ENCODE measurements at places on chromosomes 4 and X.

DNA sequence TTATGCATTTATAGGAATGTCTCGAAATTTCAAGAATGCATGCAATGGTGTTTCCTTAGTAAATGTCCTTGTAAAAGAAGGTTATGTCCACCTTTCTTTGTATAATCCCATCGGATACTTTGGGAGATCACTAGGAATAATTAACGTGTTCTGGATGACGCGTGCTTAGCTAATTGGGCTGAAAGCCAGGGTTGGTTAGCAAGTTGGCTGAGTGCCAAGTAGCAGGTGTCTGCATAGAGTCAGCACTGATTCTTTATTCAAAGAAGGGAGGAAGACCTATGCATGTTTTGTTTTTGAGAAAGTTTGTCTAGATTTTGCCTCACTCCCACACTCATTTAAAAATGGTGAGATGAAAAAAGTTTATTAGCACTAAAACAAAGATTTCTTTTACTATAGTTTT is 144.6 kb downstream of the SOX3 start:
- no peak overlapping the region for H3K27ac ChIP-seq
- no peaks in the 10 kb centered on the region for H3K36me3 ChIP-seq
- H3K4me1 ChIP-seq, result no peaks in the 10 kb centered on the region
- no peaks in the 10 kb centered on the region for H3K27me3 ChIP-seq
- no peak for DNase-seq

DNA sequence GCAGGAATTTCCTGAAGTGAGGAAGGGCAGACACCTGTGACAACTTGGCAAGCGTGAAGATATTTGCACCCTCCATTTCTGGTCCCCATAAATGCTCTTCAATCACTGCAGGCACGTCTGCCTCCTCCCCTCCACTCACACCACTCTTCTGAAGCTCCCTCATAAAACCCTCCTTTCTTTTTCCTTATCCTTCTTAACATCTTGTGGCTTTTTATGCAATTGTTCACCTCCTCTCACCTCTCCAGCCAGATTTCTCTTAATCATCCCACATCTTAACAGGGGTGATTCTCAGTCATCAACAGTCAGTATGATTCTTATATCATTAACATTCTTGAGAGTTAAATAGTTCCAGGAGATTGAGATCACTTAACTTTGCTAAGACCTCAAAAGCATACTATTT is 277.4 kb downstream of the SPRY1 start:
- no peak for DNase-seq
- H3K4me1 ChIP-seq, result no peaks in the 10 kb centered on the region
- no peak overlapping the region for H3K27ac ChIP-seq
- H3K4me3 ChIP-seq, result no peak overlapping the region

- no peak overlapping the region for H3K4me3 ChIP-seq
- DNase-seq, result no peak
- no peak overlapping the region for H3K27ac ChIP-seq
- H3K4me1 ChIP-seq, result no peaks in the 10 kb centered on the region
- H3K36me3 ChIP-seq, result no peaks in the 10 kb centered on the region
- H3K27me3 ChIP-seq, result no peaks in the 10 kb centered on the region
Measured at GRCh38 chrX:112163906-112164305, 81.3 kb upstream of the TRPC5 start.

GRCh38 chr4:6549445-6549844 is 25.5 kb upstream of the MAN2B2 start:
- no peak for DNase-seq
- no peak overlapping the region for H3K4me3 ChIP-seq
- no peaks in the 10 kb centered on the region for H3K36me3 ChIP-seq
- no peaks in the 10 kb centered on the region for H3K4me1 ChIP-seq

DNA sequence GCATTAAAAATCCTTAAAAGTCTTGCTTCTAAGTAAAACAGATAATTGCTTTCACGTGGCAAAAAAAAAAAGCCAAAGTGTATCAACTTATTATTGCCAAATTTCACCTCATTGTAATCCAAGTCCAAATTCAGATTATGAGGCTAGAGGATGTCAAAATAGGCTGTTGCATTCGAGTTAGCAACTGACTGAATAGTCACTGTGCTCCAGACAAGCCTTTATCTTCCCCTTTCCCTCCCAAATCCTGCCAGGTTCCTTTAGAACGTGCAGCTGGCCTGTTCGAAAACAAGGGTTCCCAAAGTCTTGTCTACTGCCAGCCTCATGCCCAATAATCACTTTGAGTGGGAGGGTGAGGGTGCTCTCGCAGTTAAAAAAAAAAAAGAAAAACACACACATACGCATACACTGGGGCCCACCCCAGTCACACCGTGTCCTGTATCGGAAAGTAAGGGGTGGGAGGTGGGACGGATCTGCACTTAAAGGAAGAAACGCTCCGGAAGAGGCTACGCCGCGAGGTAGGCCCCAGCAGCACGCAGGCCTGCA is 603 bp downstream of the MAD2L1 start:
- H3K4me3 ChIP-seq, result peak overlapping the region; percentile 78
- no peaks in the 10 kb centered on the region for H3K27me3 ChIP-seq
- H3K4me1 ChIP-seq, result peaks cover 3% of the 10 kb centered on the region
- H3K27ac ChIP-seq, result no peak overlapping the region
- peaks cover 7% of the 10 kb centered on the region for H3K36me3 ChIP-seq

DNA sequence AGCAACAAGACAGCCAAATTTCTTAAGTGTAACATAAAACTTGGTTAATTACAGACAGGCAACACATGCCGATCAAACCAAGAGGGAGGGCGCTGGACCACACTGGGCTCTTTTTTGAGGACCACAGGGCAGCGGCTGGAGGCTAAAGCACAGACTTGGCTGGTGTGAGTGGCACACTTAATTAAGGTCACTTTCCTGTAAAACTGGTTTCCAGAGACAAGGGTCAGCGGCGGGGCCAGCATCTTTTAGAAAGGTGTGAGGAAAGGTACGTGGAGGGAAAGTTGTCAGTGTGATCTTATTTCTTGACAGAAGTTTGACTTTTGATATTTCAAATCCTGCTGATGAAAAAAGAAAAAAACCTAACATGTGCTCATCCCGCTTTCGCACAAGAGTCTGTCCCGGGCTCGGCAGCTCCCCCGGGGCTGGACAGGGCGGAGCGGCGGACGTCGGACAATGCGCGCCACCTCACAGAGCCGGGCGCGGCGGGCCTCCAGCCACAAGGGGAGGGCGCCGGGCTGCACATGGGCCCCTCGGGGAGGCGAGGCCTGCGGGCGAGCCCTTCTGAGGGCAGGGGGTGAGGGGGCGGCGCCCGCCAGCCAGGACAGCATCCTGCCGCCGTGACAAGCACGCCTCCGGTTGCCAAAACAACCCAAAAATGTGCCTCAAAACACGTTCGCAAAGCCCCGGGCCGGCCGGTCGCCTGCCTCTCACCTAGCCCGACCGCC is 660 bp upstream of the HSPA4L start:
- 0 out of 2 replicates have a peak, but pooled peaks cover 2% of the 10 kb centered on the region for H3K4me1 ChIP-seq
- no peak overlapping the region for H3K27ac ChIP-seq
- peak overlapping the region; percentile 40 for H3K4me3 ChIP-seq

DNA sequence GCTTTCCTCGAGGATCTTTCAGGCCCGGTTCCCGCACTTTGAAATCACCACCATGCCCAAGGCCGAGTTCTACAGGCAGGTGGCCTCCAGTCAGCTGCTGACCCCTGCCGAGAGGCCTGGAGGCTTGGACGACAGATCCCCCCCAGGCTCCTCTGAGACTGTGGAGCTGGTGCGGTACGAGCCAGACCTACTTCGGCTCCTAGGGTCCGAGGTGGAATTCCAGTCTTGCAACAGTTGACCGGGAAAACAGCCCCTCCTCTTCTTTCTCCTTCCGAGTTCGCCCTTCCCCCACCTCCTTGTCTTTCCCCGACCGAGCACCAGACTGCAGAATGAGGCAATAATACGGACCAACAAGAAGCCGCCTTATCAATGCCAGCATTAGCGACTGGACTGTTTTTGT is 54.4 kb downstream of the ELF4 start:
- no peaks in the 10 kb centered on the region for H3K4me1 ChIP-seq
- H3K36me3 ChIP-seq, result no peaks in the 10 kb centered on the region
- no peak overlapping the region for H3K4me3 ChIP-seq
- H3K27ac ChIP-seq, result no peak overlapping the region
- no peak for DNase-seq

GRCh38 chr4:122959981-122960610 is 37.7 kb upstream of the NUDT6 start:
- H3K36me3 ChIP-seq, result no peaks in the 10 kb centered on the region
- no peaks in the 10 kb centered on the region for H3K27me3 ChIP-seq
- DNase-seq, result no peak

GRCh38 chrX:124981420-124981819 is 338.3 kb upstream of the TEX13C start:
- H3K27me3 ChIP-seq, result no peaks in the 10 kb centered on the region
- no peaks in the 10 kb centered on the region for H3K4me1 ChIP-seq
- DNase-seq, result no peak
- no peak overlapping the region for H3K4me3 ChIP-seq
- no peak overlapping the region for H3K27ac ChIP-seq
- no peaks in the 10 kb centered on the region for H3K36me3 ChIP-seq

Data from iPS DF 6.9 (cell line).